ENCODE measurements at places on chromosomes 7 and 10.
A peak's percentile ranks its signal among the peaks of the same experiment; 100 is the strongest.

DNA sequence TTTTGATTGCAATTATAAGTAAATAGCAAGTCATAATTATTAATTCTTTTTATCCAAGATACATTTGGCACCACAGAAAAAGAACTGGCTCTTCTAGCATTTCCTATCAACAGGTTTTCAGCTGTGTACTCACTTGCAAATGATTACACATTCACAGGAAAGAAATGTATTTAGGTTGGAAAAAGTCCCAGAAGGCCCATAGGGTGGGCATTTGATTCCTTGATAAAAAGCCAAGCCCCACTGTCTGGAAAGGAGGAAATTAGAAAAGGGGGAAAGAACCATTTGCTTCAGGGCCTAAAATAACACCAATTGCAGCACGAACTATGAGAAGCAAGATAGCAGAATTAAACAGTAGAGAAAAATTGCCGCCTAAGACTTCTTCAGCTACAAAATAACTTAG lies 80.8 kb upstream of the COL1A2 start:
- DNase-seq: no peak

DNA sequence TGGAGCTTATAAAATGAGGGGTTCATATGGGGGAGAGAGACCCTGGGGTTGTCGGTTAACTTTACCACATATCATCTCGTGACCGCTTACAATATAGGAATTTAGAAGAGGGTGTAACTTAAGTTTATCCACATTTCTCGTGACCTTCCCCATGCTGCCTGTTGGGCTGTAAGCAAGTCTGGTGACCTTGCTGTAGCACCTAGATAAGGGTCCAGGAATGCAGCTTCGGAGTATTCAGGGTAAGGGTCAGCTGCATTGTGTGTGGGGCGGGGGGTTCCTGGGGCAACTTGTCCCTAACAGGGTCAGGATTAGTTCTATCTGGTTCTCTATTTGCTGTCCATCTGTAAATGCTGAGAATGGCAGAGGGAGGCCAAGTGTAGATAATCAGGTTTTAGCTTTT lies 1.3 kb upstream of the CHST3 start:
- DNase-seq: no peak

DNA sequence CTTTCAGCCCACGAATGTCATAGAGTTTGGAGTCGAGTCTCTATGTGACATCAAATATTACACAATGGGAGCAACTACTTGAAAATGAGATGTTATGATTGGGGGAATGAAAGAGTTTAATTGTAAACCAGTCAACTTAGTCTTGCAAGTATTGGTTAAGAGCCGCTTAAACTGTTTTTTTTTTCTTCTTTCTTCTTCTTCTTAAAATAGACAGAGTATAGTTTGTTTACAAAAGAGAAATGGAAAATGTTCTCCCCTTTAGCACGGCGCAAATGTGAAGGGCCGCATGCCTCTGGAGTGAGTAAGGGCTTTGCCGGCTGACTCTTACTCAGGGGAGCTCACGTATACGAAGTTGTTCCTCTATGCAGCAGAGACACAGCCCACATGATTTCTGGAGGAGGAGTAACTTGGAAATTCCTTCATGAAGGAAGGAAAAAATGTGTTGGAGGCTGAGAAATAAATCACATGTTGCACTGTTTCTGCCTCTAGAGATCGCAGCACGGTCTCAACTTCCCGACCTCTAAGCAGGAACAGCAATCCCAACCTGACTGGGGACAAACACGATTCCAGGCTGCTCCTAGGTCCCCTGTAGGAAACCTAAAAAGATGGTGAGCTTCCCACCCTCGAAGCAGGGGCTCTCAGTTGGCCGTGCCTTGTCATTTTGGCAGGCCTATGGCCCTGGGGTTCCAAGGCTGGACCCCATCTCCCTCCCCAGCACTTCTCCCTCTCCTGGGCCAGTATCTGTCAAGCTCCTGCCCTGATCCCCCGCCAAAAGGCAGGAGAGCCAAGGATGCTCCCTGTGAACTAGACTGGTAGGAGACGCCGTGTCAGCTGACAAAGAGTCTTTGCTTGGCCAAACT lies 44.8 kb downstream of the MYOF start:
- peak; percentile 24 for DNase-seq

- DNase-seq: no peak
These were observed 246.7 kb downstream of the KLF6 start for GRCh38 chr10:3538291-3538655.

DNA sequence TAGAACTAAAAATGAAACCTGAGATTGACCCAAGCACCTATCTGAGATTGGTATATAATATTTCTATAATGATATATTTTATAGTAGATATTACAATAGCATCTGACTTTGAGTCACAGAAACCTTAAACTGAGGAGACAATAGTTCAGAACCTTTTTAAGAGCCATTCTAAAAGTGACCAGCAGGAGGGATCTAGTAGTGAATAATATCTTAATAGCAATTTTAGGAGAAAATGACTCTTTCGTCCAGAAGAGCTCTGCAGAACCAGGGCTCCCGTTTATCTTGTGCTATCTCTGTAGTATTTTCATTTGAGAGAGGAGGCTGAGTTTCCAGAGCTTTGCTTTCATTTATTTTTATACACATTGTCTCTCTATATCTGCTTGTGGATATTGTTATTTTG lies 68.1 kb downstream of the PODXL start:
- no peak for DNase-seq

DNA sequence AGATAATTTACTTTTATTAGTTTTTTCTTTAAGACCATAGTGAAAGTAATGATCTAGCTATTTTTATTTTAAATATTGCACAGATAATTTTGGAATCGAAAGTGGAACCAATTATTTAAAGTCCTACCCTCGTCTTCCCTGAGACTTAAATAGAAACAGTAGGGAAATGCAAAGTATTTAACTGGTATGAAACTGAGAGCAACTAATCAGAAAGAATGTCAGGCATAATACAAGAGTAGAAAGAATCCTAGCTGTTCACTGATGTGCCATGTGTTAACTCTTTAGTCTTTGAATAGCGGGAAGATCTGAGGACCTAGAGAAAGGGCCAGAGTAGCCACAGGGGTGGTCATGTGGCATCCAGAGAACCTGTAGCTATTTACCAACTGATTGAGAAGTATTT lies 630.0 kb downstream of the NRG3 start:
- no peak for DNase-seq

GRCh38 chr7:43108255-43109011 lies 4.0 kb upstream of the HECW1 start:
- DNase-seq: peak; percentile 88

- no peak for DNase-seq
These were observed 252.5 kb upstream of the VWC2 start for GRCh38 chr7:49520951-49521350.

- peak; percentile 6 for DNase-seq
These were observed 547.8 kb upstream of the IGFBP3 start for GRCh38 chr7:46468753-46469356.

DNA sequence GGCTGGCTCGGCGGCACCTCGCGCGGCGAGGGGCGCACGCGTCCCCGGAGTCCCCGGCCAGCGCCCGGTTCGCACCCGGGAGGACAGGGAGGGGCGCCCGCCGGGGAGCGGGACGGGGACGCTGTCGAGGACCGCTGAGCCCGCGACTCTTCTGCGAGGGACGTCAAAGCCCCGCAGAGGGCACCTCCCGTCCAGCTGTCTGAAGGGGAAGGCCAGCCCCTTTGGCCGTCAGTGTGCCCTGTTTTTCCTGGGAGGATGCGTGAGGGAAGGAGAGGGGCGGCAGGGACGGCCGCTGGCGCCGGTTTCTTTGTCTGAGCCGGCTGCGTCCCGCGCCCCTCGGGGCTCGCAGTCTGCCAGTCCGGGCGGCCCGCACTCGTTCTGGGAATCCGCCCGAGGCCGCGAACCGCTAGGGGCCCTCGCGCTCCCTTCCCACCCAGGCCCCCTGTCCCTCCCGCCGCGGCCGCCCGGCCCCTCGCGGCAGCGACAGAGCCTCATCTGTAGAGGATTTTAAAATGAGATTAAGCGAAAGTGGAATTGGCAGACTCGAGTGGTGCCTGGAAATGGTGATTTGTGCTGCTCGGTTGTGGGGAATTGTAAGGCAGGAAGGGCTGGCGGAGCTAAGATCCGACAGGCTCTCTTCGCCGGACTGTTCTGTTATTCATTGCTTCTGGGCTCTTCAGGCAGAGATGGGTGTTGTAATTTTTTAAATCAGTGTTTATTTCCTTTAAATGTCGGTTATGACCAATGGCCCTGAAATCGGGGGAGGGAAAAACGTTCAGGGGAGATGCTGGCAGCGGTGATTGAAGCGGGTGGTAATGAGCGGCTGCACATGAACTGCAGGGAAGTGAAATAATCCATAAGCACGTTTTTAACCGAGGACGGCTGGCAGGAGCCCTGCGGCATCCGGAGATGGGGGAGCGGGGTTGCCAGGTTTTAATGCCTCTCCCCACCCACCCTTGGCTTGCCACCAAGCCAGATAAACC lies 618 bp upstream of the RELN start:
- peak; percentile 72 for DNase-seq

GRCh38 chr7:87003872-87004798 lies 55.3 kb downstream of the ELAPOR2 start:
- DNase-seq: no peak

Data from endothelial cell (in vitro differentiated cells).